ENCODE measurements at places on chromosomes 4 and X.

DNA sequence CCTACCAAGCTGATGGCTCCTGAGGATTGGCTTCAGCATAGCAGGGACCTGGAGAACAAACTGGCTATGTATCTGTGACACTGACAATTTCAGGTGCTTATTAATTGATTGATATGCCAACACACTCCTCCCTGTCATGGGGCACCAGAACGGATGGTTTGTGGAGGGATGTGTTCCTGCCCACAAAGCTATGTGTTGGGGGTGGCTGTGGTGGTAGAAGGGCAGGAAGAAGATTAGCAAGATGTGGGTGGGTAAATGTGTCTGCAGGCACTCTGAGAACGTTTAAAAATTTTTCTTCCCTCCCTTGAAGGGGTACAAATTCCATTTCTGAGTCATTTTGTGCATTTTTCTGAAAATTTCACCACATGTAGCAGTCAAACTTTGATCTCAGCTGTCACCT, 55.0 kb upstream of the SCML1 start:
- no peak for DNase-seq

DNA sequence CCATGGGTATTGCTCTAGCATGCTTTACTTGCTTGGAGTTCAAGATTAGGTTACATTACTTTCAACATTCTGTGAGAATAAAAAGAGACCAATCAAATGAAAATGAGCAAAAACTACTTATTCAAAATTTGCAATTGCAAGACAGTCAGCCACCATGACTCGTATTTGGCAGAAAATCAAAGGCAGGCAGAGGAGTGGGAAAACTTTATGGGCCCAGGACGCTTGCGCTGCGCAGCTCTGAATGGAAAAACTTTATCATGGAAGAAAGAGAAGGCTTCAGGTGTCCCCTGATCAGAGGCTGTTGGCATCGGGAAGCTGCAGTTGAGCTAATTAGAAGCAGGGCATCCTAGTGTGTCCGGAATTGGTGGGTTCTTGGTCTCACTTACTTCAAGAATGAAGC, 250.6 kb downstream of the USP46 start:
- DNase-seq = no peak

DNA sequence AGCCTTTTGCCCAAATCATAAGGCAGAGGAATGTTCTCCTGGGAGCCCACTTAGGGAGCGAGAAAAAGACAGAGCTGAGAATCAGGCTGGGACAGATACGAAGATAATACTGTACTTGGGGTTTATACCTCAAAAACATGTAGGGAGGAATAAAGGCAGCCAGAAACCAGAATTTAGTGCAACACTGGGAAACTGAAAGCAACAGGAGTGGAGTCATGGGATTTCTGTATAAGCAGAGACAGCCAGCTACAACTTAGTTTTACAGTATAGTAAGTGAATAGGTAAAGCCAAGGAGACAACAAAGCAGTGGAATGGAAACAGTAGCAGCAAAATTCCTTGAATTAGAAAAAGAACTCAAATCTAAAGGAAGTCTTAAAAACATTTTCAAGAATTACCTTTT, 413.2 kb downstream of the FAT4 start:
- no peak for DNase-seq

DNA sequence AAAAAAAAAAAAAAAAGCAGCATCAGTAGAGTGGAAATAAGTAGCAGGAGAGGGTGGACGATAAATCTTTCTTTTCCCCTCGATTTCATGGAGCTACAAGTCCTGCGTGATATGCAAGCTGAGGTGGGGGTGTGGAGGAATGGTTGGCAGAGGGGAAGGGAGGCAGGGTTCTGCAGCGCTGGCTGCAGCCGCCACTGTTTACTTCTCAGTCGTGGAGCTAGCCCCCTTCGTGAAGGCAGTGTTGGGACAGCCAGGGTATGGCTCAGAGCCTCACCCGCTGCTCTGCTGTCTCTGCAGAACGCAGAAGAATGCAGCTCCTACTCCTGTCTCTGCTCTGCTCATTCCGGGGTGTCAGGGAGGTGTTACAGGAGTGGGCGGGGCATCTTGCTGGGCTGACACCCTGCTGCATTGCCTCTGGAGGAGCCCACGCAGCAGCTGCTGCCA, 140.6 kb downstream of the GPM6A start:
- DNase-seq = no peak

DNA sequence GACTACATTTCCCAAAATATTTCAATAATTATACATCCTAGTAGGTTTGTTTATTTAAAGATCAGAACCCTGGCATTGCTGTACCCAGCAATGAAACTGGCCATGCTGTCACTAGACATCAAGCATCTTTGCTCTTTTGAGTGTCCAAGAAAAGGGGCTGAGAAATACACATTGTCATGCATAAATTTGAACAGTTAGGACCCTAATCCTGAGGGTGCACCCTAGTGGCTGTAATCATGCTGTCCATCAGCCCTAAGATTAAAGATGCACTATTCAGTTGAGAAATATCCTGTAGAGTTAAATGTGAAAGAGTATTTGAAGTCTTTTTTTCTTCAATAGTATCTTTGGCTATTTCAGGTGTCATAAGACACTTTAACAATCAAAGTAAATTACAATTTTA, 108.8 kb downstream of the NFKB1 start:
- DNase-seq = no peak

GRCh38 chrX:153925739-153926551, at the start of gene ARHGAP4:
TSS of gene ARHGAP4 (minus strand) at chrX:153926264. CDS start at chrX:153926202, 62 bp downstream.
- no peak for DNase-seq

DNA sequence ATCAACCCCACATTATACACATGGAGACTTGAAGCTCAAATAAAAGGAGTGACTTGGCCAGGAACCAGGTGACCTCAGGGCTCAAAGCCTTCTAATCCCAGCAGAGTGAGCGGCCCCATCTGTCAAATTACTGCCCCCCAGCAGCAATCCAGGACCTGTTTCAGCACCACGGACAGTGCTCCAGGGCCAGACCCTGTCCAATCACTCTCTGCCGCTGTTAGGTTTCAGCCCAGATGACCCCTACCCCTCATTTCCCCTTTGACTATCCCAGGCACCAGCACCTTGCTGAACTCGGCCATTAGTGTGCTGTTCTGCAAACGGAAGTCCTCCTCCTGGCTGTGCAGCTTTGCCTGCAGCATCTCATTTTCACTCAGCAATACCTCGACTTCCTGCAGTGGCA, 5.1 kb downstream of the GRIPAP1 start:
- DNase-seq = no peak

DNA sequence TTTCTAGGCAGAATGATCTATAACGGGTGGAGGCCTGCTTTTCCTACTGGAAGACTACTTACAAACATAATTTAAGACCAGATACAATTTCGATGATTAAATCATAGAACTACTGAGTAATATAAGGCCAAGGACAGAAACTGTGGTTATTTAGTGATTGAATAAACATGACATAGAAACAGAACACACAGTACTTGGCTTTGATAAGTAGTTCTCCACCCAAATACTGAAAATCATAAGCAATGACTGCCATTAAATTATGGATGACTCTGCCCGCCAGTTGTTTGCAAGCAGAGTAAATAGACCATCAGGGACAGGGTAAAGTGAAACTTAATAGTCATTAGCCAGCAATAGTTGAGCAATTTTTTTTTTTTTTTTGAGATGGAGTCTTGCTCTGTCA, 17.2 kb upstream of the SMIM14 start:
- no peak for DNase-seq

GRCh38 chr4:84965553-84966381, 723 bp downstream of the WDFY3 start:
- DNase-seq = no peak
